NCI-H1417 (cell line): ENCODE measurements at places on chromosomes 4 and X.
A peak's percentile ranks its signal among the peaks of the same experiment; 100 is the strongest.

DNA sequence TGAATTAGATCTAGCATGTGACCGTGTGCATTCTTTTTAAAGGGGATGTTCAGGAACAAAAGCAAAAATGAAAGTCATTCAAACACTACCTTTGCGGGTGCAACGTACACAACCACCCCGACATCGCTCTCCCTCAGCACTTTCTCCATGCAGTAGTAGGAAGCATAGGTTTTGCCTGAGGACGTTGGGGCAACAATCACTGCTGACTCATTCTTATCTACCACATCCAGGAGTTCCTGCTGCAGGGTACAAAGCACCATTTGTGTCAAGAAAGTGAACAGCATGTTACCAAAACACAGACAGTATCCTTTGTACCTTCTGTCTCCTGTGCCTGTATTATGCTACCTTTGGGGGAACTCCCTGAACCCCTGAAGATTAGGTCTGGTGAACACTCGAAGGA, 58.6 kb downstream of the DDX60L start:
- DNase-seq: no peak

GRCh38 chrX:18353931-18354368, 538 bp downstream of the SCML2 start:
- peak; percentile 72 for DNase-seq

DNA sequence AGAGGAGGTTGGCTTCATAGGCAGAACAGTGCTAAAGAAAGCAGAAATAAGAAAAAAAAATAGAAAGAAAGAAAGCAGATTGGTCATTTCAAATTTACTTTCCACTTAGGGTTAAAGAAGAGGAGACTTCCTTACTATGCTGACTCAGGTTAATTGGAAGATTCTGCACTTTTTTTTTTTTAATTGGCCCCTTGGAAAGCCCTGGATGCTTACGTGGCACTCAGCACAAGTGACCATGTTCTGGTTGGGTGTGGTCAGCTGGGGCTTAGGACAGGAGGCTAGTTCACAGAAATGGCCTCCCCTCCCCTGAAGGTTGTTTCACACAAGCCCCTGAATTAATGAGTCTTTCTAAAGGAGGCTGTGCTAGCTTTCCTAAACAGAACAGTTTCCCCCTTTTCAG, 14.5 kb downstream of the MAGEA9B start:
- no peak for DNase-seq

- DNase-seq: no peak
Observed at GRCh38 chrX:148354916-148355315, 145.5 kb upstream of the AFF2 start.

DNA sequence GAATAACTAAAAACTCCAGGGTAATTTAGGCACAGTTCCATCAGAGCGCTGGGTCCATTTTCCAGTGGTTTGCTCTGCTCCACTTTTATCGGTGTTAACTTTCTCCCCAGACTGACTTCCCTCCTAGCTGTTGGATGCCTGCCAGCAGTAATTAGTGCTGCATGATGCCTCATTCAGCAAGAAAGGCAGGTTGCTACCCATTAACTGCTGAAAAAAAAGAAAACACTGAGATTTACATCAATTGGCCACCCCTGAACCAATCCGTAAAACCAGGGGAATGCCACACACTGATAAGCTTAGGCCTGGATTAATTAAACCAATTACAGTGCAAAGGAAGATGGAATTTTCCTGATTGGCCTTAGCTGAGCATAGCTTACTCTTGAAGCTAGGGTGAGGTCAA, 182.4 kb upstream of the CXXC4 start:
- DNase-seq: peak; percentile 83
